Cardiac atrium fibroblast (primary cell): ENCODE measurements at places on chromosomes 16 and 17. TPM values are rescaled to one million over a fixed set of nuclear protein-coding genes. Genes with fewer than 3 reads are reported as not detected.

Gene C17orf100
- 1.6 and 2.9 TPM in 2 replicates for total RNA-seq

Gene PIMREG
- 10.5 and 15.2 TPM in 2 replicates for total RNA-seq

Gene DPEP1
- 2.5 TPM in 1 of 2 replicates, not detected in the other for total RNA-seq

Gene CACNA1G
- 0.16 TPM in 1 of 2 replicates, not detected in the other for total RNA-seq

Gene GRIN2C
- not detected in 2 replicates for total RNA-seq

Gene HOXB2
- 2.1 and 6.9 TPM in 2 replicates for total RNA-seq

Gene RNF112
- total RNA-seq, result 0.81 and 1.8 TPM in 2 replicates

Gene NEK8
- 2.6 and 3.2 TPM in 2 replicates for total RNA-seq

Gene WFDC1
- total RNA-seq, result 1.5 and 2.7 TPM in 2 replicates

Gene HSD11B2
- 0.18 and 0.49 TPM in 2 replicates for total RNA-seq

Gene KATNB1
- total RNA-seq, result 16.2 and 19.5 TPM in 2 replicates

Gene CORO1A
- under 0.01 and 0.90 TPM in 2 replicates for total RNA-seq

Gene KCNG4
- not detected in 2 replicates for total RNA-seq

Gene HSPB9
- total RNA-seq, result not detected in 2 replicates

Gene PPL
- 24.6 and 24.9 TPM in 2 replicates for total RNA-seq

Gene DYNLRB2
- total RNA-seq, result not detected in 2 replicates

Gene RGS11
- 4.9 and 5.2 TPM in 2 replicates for total RNA-seq

Gene CCL13
- not detected in 2 replicates for total RNA-seq

Gene PRSS27
- 0.16 and 0.18 TPM in 2 replicates for total RNA-seq

Gene ACAP1
- not detected in 2 replicates for total RNA-seq

Gene CCL7
- 1.1 and 3.4 TPM in 2 replicates for total RNA-seq

Gene GRAP
- total RNA-seq, result 0.72 and 2.9 TPM in 2 replicates

Gene TRIM16
- 26.0 and 82.1 TPM in 2 replicates for total RNA-seq

Gene RFFL
- total RNA-seq, result 5.3 and 10.8 TPM in 2 replicates

Gene PLA2G10
- total RNA-seq, result not detected in 2 replicates

Gene NHLRC4
- total RNA-seq, result 2.2 and 6.5 TPM in 2 replicates

Gene SDK2
- total RNA-seq, result not detected in 2 replicates

Gene DYNLL2
- total RNA-seq, result 11.3 and 12.5 TPM in 2 replicates

Gene GRB7
- total RNA-seq, result 0.54 and 0.81 TPM in 2 replicates

Gene MYH3
- 0.54 TPM in 1 of 2 replicates, not detected in the other for total RNA-seq

Gene SLC5A10
- not detected in 2 replicates for total RNA-seq

Gene FKBP10
- 676 and 811 TPM in 2 replicates for total RNA-seq

Gene NDUFB10
- 216 and 235 TPM in 2 replicates for total RNA-seq

Gene RTN4RL1
- 0.16 and 0.54 TPM in 2 replicates for total RNA-seq

Gene TOP2A
- 20.9 and 34.5 TPM in 2 replicates for total RNA-seq

Gene RAP1GAP2
- total RNA-seq, result 0.81 and 2.2 TPM in 2 replicates

Gene CLUH
- total RNA-seq, result 32.4 and 32.9 TPM in 2 replicates
